ENCODE measurements at places on chromosomes 2 and 18.

DNA sequence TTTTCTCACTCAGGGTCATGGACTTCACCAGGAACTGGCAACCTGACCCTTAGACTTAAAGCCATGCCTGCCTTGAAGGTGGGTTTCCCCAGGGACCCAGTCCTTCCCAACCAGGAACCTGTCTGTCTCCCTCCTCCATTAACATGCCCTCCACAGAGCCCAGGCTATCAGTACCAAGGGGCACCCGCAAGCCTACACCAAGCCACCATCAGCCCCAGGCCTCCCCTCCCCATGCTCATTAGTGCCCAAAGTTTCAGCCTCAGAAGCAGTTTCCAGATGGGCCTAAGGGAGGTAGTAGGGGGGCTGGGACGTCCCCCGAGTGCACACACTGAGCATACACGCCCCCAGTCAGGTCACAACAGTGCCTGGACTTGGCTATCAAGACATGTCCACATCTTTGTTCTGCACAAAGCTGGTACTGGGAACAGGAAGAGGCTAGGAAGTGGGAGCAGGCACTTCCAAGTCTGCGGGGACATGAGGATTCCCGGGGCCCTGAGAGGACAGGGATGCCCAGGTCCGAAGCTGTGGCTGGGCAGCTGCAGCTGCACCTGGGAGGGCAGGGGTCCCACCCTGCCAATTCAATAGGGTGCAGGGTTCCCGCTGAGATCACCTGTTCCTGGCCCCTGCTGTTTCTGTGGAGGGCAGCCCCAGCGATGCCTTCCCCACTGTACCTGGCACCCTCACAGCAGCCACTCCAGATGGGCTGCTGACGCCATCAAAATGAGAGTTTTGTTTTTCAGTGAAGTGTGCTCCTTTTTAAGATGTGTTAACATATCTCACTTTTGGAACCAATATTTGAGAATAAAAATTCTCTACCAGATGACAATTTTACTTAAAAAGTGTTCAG is 731.4 kb downstream of the NR4A2 start:
- no peak for DNase-seq

GRCh38 chr18:75210274-75211001 is at the start of gene TSHZ1:
Gene TSHZ1, plus strand, starts transcription at chr18:75210797. Its CDS starts 1,080 bp downstream, at chr18:75211877.
- peak; percentile 53 for DNase-seq

- no peak for DNase-seq
Observed at GRCh38 chr2:126699716-126700581, 44.0 kb downstream of the GYPC start.

- no peak for DNase-seq
Observed at GRCh38 chr2:236892721-236893120, 193.0 kb upstream of the COPS8 start.

- DNase-seq, result no peak
Observed at GRCh38 chr2:170723446-170723958, 8.4 kb downstream of the SP5 start.

DNA sequence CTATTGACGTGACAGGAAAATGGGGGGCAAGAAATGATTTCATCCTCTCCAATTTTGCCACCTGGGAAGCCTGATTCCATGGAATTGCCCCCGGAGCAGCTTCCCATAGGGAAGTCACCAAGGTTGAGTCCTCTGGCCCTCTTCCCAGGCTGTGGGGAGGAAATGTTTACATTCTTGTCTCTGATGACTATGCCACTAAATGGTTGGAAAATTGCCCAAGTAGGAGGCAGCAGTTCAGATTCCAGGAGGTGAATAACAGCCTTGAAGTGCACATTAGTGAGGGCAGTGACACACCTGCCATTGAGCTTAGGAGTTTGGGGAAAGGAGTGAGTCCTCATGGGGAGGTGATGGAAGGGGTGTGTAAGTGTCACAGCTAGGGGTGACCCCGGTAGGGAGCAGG is 449.2 kb upstream of the DCC start:
- DNase-seq, result no peak

GRCh38 chr18:41593171-41593675 is 361.8 kb upstream of the PIK3C3 start:
- DNase-seq, result no peak

GRCh38 chr18:68769461-68769860 is 28.4 kb upstream of the CCDC102B start:
- DNase-seq, result no peak

DNA sequence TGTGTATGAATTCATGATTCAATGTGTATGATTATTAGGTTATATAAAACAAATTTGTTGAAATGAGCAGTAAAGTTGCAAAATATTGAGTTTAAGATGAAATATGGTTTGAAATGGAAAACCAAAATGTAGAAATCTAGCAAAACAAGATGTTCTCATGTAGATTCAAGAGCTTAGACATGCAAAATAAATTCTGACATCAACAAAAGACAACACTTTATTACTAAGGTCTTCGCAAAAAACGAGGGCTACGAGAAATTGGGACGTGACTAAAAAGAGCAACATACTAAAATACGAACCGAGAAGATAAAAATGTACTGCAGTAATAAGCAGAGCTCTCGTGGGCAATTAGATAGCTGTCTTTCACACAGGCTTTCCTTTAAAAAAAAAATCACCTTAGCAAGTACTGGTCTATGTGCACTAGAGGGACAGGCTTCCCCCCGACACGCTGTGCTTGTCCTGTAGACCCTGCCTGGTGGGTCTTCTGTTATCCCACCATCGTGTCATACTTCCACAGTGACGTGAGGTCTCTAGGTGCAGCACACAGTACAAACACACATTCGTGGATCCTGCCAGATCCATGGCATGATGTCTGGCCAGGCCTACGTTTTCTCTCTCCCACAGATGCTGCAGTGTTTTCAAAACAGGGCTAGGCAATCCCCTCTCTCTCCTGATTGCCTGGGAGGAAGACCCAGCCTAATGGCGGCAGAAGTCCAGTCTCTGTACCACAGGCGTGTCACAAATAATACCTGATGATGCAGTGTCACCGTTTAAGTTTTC is 240.8 kb downstream of the TCF4 start:
- DNase-seq, result no peak

- DNase-seq, result no peak
Observed at GRCh38 chr2:178946494-178946893, 103.4 kb downstream of the CCDC141 start.

GRCh38 chr2:176763130-176763529 is 449.5 kb upstream of the HNRNPA3 start:
- DNase-seq, result no peak

GRCh38 chr2:15303874-15304273 is 257.3 kb downstream of the NBAS start:
- no peak for DNase-seq

DNA sequence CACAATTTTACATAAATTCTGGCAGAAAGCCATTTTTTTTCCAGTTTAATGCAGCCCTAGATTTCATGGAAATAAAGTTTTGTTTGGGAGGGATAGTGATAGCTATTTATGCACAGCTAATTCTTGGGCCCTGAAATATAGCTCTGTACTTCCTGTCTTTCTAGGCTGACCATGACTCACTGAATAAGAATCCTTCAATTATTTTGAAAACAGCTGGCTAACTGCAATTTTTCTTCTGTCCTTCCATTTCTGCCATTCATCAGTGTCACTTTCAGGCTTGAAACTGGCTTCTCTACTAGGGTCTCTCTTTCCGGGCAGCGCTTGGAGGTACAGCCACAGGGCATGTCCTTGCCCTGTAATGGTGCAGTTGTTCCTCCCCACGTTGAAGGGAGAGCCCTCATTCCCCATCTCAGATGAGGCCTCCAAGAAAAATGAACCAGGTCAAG is 97.1 kb upstream of the TMEM178A start:
- no peak for DNase-seq

- DNase-seq, result no peak
Observed at GRCh38 chr2:241381872-241382271, 25.8 kb downstream of the FARP2 start.

GRCh38 chr2:180705122-180705521 is 275.3 kb upstream of the UBE2E3 start:
- no peak for DNase-seq

GRCh38 chr2:143474586-143474985 is 345.4 kb downstream of the ARHGAP15 start:
- DNase-seq, result no peak

GRCh38 chr18:13273800-13274199 is 55.2 kb downstream of the LDLRAD4 start:
- no peak for DNase-seq

DNA sequence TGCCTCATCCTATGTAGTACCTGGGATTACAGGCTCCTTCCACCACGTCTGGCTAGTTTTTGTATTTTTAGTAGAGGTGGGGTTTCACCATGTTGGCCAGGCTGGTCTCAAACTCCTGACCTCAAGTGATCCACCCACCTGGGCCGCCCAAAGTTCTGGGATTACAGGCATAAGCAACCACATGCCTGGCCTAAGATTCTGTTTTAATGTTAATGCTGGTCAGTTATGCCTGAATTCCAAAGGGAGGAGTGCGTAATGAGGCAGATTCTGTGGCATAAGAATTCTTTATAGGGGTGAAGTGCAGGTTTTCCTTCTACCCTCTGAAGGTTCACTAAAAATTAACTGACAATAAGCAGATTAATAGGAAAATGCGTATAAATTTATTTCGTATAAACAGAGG is 1343.8 kb upstream of the LRRTM1 start:
- no peak for DNase-seq

- no peak for DNase-seq
Observed at GRCh38 chr2:158478237-158478636, 21.5 kb downstream of the PKP4 start.

GRCh38 chr18:74274700-74275099 is 17.1 kb downstream of the CYB5A start:
- no peak for DNase-seq

DNA sequence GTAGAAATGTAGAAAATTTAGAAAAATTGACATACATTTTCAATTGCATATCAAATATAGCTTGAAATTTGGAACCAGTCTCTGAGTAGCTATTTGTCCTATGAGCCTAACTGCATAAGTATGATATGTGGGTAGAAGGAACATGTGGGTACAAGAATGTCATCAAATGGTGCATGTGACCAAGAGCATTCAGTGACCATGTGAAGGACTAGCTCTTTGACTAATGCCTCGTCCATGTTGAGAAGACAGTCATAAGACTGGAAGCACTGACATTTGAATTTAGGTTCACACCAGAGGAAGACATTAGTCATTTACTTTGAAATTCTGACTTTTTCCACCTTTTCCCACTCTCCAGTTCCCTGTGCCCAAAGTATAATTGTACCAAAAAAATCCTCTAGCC is 12.6 kb downstream of the MRPL44 start:
- DNase-seq, result no peak

DNA sequence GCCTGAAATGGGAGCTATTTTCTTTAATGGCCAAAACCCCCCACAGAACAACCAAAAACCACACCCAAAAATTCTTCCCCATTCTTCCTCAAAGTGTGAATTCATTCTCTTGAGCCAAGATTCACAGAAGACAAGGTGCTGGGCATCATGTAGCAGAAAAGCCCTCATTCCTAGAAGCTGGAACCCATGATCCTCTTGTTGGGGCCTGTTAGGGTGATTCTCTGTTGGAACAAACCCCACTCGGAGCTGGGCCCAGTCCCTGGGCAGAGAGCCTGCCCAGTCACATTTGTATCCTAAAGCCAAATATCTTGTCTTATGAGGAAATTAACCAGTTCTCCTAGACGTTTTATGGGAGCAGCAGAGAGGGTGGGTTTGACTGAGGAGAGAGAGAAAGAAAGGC is 22.8 kb upstream of the VPS4B start:
- no peak for DNase-seq

GRCh38 chr2:239913636-239914417 is 111.3 kb downstream of the NDUFA10 start:
- no peak for DNase-seq

DNA sequence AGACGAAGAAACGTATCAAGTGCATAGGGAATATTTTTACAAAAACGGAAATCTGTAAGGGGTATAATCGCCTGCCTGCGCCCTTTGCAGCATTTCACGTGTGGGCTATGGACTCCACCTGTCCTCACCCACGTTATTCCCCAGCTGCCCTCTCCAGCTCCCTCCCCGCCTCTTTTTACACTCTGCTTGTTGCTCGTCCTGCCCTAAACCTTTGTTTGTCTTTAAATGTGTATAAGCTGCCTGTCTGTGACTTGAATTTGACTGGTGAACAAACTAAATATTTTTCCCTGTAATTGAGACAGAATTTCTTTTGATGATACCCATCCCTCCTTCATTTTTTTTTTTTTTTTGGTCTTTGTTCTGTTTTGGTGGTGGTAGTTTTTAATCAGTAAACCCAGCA is 169.4 kb upstream of the SIX3 start:
- DNase-seq, result no peak

DNA sequence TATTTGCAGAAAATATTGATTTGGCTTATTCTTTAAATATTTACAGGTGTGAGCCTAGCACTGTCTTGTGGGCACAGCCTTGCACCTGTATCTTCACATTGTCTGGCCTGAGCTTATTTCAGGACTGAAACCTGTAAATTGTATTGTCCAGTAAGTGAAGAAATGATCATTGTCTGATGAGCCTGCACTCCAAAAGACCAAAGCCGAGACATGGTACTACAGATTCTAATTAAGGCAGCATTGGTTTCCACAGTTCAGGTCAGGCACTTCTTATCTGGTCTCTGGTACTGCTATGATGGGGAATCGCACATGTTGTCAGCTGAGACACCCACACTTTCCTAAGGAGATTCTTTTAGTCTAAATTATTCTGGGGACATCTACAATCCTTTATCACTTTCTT is 479.0 kb downstream of the TDRD15 start:
- no peak for DNase-seq

- DNase-seq, result no peak
Observed at GRCh38 chr2:16632598-16632997, 33.0 kb downstream of the CYRIA start.

- DNase-seq, result no peak
Observed at GRCh38 chr18:69998523-69998987, 50.9 kb upstream of the CD226 start.

- no peak for DNase-seq
Observed at GRCh38 chr18:59957957-59958356, 58.2 kb downstream of the PMAIP1 start.

GRCh38 chr2:120293096-120294007 is 40.7 kb downstream of the RALB start:
- DNase-seq, result no peak

- no peak for DNase-seq
Observed at GRCh38 chr2:88296247-88296646, 126.1 kb downstream of the THNSL2 start.

- no peak for DNase-seq
Observed at GRCh38 chr2:69213782-69214181, 173.2 kb downstream of the GFPT1 start.

- no peak for DNase-seq
Observed at GRCh38 chr18:11818486-11819203, 32.6 kb upstream of the CHMP1B start.

DNA sequence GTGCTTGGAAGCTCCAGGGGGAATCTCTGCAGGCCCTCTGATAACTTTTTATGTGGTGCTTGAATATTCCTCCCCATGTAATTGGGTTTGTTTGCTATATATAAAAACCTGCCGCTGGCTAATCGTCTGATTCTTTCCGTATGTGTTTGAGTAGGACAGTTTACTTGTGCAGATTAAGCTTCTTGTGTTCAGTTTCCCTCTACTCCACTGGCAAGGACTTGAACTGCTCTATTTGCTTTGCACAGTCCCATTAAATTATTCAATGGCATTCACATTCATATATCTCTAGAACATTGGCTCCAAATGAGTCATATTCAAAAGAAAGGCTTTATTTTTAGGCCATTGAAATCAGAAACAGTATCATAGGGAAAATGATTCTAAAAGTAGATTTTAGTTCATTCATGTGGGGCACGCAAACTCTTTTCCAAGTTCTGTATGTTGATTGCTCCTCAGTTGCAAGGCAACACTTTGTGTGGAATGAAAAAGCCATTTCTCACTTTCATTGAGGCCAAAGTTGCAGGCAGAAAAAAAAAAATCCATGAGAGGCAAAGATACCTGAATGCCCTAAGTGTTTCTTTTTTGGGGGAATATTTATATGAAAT is 1682.3 kb upstream of the PIK3C3 start:
- no peak for DNase-seq

Measured in effector memory CD4-positive, alpha-beta T cell (primary cell).